Endothelial cell (in vitro differentiated cells): ENCODE measurements at places on chromosomes 11 and 22. TPM values are rescaled to one million over a fixed set of nuclear protein-coding genes. Genes with fewer than 3 reads are reported as not detected.

KCNQ1OT1 gene
- total RNA-seq: 1.2 TPM

GRCh38 chr22:31583861-31584485 lies 78.0 kb downstream of the PISD start:
- H3K36me3 ChIP-seq: peaks cover 7% of the 10 kb centered on the region
- no peaks in the 10 kb centered on the region for H3K27me3 ChIP-seq
- no peak overlapping the region for H3K27ac ChIP-seq
- DNase-seq: no peak
- H3K4me3 ChIP-seq: no peak overlapping the region

GRCh38 chr11:121295246-121296029 lies 2.9 kb downstream of the SC5D start:
- peaks cover 4% of the 10 kb centered on the region for H3K36me3 ChIP-seq
- no peak for DNase-seq
- H3K27me3 ChIP-seq: peaks cover 3% of the 10 kb centered on the region
- peaks cover 45% of the 10 kb centered on the region for H3K4me1 ChIP-seq
- peak overlapping the region; percentile 40 for H3K27ac ChIP-seq
- peak overlapping the region; percentile 68 for H3K4me3 ChIP-seq

DNA sequence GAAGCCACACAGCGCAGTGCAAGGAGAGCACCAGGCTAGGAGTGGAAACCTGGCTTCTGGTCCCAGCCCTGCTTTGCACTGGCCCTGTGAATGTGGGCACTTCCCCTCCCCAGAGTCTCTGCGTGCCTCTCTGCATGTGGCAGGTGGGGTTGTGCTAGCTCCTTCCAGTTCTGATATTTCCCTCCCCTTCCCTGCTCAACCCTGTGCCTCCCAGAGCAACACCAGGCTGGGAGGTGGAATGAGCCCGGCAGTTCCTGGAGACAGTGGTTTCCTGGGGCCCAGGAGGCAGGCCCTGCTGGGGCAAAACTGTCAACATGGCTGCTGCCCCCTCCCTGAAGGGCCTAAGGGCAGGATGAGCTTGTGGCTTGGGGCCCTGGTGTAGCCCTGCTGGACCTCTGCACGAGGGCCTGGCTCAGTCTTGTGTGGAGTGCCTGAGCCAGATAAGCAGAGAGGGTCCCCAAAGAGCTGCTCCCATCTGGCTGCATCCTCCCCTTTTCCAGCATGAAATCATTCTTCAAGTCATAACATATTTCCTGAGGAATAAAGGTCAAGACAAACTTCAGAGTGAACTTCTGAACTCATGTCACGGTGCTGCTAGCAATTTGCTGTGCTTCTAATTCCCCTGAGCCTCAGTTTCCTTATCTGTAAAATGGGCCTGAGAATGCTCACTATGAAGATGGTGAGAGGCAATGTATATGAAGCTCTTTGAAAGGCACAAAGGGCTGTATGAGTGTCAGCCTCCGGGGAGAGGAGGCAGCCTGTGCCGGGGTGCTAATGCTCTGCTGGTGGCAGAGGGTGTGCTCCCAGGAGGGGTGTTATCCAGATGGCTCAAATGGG lies 116.0 kb downstream of the GRIK4 start:
- no peaks in the 10 kb centered on the region for H3K36me3 ChIP-seq
- no peak overlapping the region for H3K27ac ChIP-seq
- H3K27me3 ChIP-seq: peaks cover 3% of the 10 kb centered on the region
- H3K4me3 ChIP-seq: no peak overlapping the region
- H3K4me1 ChIP-seq: peaks cover 8% of the 10 kb centered on the region
- DNase-seq: no peak

GRCh38 chr11:101407324-101407723 lies 176.5 kb downstream of the TRPC6 start:
- H3K27ac ChIP-seq: no peak overlapping the region
- no peak for DNase-seq
- H3K4me1 ChIP-seq: no peaks in the 10 kb centered on the region
- H3K36me3 ChIP-seq: no peaks in the 10 kb centered on the region

OR51B2 gene
- total RNA-seq: not detected
